ENCODE measurements at places on chromosomes 2 and 18.

DNA sequence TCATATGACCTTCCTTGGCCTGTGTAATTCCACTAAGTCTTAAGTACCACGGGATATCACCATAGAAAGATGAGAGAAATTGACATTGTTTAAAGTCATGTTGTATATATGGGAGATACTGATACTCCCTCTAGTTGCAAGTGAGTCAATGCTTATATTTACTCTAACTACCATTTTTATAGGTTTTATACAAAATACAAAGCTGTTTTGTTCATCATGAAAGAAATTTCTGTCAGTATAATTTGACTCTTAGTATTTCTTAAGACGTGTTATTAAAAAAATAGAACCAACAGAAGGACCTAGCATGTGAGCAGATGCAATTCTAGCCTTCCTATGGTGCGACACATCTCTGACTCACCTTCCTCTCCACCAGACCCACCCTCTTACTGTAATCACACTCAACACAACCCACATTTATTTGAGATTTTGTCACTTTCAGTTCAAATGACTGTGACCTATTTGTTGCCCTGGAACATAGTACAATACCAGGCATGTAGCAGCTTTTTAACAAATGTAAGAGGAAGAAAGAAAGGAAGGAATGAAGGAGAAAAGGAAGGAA is 453.1 kb downstream of the CMPK2 start:
- no peak for DNase-seq

DNA sequence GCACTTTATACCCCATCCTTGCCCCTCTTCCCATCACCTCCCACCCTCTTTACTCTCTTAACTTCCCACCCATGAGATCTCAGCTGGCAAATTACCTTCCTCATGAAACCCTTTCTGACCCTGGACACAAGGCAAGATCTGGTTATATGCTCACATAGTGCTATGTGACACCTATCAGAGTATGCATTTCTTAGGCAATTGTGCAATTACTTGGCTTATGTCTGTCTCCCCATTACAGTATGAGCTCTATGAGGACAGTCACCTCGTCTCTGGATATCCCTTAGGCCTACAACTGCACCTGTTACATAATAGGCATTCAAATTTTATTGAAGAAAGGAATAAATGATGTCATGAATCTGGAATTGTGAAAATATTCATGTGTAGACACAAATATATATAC is 91.4 kb downstream of the ZNF385B start:
- no peak for DNase-seq

DNA sequence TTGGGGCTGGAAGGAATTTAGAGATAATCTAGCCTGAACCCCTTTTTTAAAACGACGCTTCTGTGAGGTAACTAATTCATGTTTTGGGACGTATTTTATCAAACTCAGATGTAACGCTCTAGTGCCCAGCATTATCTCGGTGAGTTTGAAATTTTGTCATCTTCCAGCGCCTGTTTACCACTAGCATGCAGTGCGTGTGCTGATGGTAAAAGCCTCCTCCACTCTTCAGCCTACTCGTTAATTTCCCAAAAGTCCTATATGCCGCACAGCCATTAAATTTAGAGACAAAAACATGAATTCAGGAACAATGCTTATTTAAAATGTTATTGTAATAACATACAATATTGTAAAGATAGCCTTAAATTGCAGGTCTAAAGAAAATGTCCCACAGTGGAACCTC is 2.8 kb downstream of the ZCCHC2 start:
- DNase-seq: no peak

GRCh38 chr18:53710080-53710479 is 514.4 kb downstream of the MBD2 start:
- DNase-seq: no peak

DNA sequence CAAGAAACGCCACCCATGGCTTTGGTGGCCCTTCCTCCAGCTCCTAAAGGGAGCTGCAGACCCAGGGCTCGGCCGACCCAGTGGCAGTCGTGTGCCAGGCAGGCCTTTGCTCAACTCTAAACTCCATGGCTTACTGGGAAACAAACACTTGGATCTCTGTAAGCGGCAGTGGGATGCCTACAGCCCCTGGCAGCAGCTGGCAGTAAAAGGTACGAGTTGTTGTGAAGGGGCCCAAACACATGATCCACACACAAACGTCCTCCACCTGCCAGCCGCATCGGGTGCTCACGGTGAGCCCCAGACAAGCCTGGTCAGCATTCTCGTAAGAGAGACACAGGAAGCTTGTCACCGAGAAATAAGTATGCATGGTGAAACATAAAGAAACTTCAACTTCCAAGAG is 214.9 kb downstream of the MGAT5 start:
- DNase-seq: no peak

DNA sequence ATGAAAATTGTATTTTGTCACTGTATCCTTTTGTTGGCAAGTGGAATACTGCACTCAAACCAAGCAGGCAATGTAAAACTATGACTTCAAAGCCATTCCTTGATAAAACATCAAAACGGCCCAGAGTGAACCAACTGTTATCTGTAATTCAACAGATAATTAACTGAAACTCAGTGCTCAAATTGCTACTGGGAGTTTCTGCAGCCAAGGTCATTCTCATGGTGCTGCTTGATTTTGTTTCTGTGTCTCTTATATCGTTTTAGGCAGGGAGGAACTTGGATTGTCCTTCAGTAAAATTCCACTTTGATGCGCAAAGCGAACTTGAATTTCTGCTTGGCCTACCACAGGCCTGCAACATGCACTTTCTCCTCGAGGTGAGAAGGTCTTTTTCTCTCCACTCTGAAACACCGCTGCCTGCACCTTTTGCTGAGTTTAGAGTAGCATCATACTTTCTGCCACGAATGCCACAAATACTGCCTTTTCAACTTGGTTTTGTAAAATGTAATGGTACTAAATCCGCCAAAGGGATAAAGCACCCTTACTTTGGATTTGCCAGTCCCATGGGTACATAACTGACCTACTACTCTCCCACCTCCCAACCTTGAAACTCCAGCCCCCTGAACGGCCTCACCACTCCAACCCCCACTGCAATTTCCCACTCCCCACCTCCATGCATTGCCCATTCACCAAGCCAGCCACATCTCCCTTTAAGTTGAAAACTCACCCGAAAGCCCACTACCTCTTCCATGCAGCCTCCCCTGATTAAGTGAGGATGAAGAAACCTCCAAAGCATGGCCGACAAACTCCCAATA is 204.7 kb downstream of the TGIF1 start:
- DNase-seq: no peak

DNA sequence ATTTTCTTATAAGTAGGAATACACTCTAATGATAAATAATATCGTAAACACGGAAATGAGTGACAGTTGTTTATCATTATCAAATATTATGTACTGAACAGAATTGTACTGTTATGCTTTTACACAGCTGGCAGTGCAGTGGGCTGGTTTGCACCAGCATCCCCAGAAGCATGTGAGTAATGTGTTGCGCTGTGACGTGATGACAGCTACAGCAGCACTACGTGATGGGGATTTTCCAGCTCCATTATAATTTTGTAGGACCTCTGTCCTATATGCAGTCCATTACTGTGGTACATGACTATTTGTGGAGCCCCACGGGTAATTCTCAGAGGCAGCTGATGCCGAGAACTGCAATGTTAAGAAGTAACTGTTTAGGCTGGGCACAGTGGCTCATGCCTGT is 77.3 kb upstream of the ATG16L1 start:
- no peak for DNase-seq

Measured in activated naive CD4-positive, alpha-beta T cell (primary cell).